Stimulated activated CD4-positive, alpha-beta T cell treated with anti-CD3 and anti-CD28 coated beads, Interleukin-15, amount 100 ng/mL, for 48 hours (primary cell): ENCODE measurements at places on chromosomes 4 and X.

GRCh38 chrX:13092455-13092941, 48.1 kb upstream of the FAM9C start:
- DNase-seq: peak; percentile 60

- no peak for DNase-seq
Observed at GRCh38 chrX:87578978-87579377, 61.4 kb downstream of the KLHL4 start.

GRCh38 chr4:25783126-25783525, 79.7 kb downstream of the SEL1L3 start:
- DNase-seq: no peak

- no peak for DNase-seq
Observed at GRCh38 chrX:23855569-23855968, 52.2 kb downstream of the APOO start.

DNA sequence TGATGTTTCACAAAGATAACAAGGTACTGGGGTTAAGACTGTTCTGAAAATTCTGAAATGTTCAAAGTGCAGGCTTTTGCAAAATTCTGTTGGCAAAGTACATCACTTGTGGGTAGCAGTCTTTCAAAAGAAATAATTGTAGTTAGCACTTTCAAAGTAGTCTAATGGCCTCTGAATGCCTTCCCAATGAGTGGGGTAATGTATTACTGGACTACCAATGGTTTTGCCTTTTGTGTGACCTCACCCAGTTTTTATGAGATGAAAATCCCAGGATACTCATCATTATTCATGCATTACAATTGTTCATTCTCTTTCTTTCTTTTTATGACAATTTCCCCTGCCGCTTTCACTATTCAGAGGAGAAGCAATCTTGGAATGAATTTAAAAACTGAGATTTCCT, 686.1 kb downstream of the GLUD2 start:
- DNase-seq: no peak

DNA sequence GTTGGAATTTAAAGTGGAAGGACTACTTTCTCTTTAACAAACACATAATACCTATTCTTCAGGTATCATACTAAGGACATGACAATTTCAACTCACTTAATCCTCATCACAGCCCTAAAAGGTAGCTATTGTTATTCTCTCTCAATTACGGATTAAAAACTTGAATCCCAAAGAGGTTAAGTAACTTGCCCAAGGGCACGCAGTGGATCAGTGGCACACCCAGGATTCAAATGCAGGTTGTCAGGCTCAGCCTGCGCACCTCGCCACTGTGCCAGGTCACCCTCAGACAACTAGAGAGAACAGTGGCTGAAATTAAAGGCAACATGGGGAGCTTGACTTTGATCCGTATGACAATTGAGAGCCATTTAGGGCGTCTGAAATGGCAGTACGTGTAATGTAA, 67.6 kb downstream of the MFAP3L start:
- no peak for DNase-seq

DNA sequence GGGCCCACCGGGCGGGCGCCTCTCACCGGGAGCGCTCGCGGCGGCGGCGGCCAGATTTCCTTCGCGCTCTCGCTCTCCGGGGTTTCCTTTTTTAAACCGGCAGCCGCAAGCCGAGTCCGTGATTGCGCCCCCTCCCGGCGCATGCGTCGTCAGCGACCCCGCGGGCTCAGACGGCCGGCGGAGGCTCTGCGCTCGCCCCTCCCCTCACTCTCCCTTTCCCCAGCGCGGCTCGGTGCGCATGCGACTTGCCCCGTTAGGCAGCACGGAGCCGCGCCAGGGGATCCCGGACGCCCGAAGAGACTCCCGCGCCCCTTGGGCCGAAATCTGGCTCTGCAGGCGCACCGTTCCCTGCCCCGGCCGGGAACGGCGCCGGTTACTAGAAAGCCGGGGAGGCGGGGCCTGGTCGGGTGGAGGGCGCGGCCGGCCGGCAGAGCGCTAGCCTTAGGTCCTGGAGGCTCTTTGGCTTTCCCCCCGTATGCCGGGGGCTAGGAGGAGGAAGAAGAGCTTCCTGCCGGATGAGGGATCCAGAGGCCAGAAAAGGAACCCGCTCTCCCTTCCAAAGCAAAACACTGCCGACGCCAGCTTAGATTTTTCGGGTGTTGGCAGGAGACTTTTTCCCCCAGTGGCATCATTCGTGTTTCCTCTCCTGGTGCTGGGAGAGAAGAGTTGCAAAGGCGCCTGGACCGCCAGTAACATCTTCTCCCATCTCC, at the start of gene CLOCK:
Gene CLOCK (minus strand): TSS at position 154 of the 710 bp plus-strand sequence. CDS start 64,124 bp downstream, outside the sequence.
- DNase-seq: peak; percentile 74

GRCh38 chr4:111923786-111924185, 221.5 kb upstream of the FAM241A start:
- no peak for DNase-seq

DNA sequence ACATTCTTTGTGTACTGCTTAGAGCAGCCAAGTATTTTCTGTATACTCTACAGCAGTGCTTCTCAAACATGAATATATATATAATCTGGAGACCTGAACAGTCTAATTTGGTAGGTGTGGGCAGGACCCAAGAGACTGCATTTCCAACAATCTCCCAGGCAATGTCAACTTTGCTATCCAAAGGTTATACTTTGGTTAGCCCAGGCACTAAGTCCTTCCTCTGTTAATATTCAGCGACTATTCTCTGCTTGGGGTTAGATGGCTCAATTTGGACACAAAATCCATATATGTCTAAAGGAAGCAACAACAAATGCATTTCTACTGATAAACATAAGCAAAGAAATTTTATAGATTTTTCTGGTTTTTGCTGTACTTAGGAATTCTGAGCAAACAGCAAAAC, 480.0 kb upstream of the RPS6KA3 start:
- DNase-seq: no peak

- no peak for DNase-seq
Observed at GRCh38 chr4:1211891-1212545, 36.9 kb downstream of the CTBP1 start.

GRCh38 chr4:102959496-102959895, 60.0 kb downstream of the SLC9B1 start:
- DNase-seq: no peak

DNA sequence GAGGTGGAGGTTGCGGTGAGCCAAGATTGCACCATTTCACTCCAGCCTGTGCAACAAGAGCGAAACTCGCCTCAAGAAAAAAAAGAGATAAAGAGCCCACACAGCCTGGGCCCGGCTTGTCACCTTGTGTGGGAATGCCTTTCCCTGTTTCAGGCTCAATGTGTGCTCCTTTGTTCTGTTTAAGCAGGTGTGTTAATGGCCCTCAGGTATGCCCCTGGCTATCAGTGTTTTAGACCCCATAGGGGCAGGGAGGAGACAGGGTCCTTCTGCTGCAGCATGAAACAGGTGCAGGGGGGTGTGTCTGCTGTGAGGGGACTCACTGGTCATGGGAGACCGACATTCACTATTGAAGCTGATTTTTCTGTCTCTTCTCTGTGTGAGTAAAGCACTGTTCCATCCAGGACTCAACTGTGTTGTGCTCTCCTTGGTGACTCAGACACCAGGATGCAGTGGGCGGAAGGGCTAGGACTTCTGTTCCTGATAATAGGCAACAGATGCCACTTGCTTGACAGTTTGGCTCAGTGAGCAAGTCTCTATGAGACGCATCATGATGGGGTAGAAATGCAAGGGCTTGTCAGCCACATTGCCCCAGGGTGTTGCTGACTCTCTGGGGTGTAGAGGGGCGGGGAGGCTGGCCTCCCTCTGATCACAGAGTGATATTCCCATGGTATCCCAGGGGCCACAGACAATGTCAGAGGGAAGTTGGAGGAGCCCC, 15.6 kb upstream of the LAP3 start:
- no peak for DNase-seq

GRCh38 chr4:10670321-10670720, 14.2 kb downstream of the CLNK start:
- no peak for DNase-seq

DNA sequence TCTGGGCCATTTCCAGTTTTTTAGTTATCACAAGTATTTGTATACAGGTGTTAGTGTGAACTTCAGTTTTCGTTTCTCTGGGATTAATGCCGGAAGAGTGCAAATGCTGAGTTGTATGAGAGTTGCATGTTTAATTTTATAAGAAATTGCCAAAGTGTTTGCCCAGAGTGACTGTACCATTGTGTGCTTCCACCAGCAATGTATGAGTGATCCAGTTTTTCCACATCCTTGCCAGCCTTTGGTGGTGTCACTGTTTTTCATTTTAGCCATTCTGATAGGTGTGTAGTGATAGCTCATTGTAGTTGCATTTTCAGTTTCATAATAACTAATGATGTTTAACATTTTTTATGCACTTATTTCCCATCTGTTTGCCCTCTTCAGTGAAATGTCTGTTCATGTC, 18.4 kb downstream of the PLS3 start:
- DNase-seq: no peak

DNA sequence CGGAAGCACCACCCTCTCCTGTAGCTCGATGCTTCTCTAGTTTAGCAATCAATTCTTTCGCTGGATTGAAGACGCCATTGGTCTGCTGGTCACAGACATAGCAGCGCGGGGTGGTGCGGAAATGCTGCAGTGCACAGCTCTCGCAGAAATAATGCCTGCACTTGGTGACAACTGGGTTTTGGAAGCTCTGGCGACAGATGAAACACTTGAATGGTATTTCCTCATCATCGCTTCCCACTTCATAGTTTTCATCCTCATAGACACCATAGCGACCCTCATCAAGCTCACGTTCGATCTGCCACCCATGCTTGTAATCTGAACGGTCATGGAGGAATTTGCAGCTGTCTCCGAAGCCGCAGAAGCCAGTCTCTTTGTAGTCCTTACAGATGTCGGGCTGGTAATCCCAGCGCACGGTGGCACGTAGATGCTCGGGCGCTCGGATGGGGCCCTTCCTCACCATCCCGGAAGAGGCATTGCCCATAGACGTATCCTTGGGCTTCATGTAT, 854 bp downstream of the RNF113A start:
- no peak for DNase-seq

DNA sequence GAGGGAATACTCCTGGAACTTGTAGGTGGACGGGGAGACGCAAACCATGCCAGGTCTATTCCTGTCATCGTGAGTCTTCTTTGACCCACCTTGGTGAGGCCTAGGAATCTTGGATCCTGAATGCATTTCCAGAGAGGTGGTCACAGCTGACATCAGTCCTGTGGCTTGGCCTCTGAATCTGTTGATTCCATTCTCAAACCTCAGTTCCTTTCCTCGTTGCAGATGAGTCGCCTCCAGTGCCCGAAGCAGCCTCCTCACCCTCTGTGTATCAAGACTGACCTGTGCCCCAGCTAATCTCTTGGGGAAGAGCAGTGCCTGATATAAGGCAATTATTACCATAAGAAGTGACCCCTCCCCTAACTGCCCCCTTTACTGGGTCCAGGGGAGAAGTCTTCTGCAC, 118.1 kb downstream of the SMIM20 start:
- no peak for DNase-seq

- DNase-seq: no peak
Observed at GRCh38 chrX:39910651-39911050, 187.1 kb downstream of the BCOR start.

DNA sequence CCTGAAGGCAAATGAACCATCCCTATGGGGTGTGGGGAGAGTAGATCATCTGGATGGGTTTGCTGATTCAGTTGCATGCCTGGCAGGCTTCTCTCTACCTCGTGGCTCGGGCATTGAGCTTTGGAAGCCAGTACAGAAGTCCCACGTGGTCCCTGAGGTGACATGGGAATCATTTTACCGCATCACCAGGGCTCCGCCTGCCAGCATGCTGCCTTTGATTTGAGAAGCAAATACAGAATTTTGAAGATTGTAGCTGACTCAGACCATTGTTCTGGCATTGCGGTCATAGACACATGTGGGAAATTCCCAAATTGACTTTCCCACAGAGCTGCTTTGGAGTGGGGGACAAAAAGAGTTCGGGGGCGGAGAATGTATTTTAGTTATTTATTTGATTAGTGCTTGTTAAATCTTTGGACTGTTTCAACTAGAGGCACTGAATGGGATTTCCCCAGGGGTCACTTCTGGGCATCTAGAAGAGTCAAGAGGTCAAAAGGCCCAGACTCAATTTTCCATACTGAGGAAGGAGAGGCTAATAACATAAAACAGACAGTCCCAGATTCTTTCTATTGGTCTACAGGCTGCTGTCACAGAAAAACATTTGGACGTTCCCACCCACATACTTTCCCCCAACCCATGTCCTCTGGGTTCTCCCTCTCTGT, 79.3 kb downstream of the NHSL2 start:
- no peak for DNase-seq

DNA sequence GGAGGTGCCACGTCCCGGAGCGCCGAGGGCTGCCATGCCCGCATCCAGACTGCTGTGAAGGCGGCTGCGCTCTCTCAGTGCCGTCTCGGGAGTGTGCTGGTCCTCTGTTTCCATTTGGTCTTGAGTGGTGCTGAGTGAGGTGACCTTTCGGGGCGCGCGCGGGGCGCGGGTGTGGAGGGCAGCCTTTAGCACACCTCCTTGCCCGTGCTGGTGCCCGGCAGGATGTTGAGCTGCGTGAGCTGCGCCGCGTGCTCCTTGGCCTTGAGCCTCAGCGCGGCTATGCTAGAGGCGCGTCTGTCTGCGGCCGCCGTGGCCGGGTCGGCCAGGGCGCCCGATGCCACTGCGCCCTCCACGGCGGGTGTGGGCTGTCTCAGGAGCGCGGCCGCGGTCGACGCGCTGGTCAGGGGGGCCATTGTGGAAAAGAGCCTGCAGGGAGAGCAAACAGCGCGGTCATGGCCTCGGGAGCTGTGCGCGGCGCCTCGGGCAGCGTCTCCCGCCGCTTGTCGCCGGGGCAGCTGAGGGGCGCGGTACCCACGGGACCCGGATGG, 11.2 kb downstream of the ARX start:
- no peak for DNase-seq
